ENCODE measurements at places on chromosomes 3 and 15.

DNA sequence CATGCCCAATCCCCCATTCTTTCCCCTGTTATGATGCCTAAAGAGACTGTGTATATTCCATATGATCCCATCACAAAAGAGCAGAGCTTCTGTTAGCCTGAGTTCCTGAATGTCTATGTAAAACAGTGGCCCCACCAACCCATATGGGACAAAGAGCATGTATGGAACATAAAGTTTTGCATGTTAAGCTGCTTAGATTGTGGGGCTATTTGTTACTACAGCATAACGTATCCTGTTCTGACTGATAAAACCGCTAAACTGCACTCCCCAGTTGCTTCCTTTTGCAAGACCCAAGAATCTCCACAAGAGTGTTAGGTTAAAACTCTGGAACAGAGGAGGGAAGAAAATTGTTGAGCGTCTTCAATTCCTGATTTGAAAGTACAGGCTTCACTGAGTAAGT is 154.8 kb downstream of the ALDH1A2 start:
- DNase-seq: no peak

GRCh38 chr15:89419370-89419984 is 76.9 kb downstream of the RHCG start:
- no peak for DNase-seq

DNA sequence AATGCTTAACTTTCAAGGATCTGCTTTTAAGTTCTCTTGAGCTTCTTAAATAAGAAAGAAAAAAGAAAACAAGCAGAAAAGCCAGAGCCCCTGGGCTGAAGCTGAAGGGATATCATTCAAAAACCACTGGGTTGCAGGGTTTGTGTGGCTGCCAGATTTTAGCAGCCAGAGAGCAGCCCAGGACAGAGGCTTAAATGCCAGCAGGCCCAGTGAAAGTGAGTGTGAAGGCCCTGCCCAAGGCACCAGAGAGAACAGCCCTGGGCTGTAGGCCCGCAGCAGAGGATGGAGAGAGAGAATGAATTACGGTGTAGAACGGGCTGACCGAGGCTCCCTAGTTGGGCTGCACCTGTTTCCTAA is 106.3 kb upstream of the BOC start:
- DNase-seq: no peak

DNA sequence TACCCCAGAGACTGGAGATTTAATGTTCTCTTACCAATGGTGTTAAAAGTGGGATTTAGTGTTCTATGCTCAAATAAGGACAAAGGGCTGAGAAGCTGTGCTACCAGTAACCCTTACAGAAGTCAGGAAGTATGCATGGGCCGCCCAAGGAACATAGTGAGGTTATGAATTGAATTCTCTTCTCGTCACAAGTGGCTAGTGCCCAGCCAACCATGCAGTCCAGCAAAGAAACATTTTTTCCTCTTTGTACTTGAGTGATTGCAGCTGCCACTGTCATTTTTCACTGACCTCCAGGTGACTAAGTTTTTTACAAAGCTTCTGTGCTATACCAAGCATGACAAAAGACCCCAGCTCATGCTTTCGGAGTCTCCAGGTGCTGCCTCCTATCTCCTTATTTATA is 110.6 kb upstream of the DCBLD2 start:
- DNase-seq: no peak

DNA sequence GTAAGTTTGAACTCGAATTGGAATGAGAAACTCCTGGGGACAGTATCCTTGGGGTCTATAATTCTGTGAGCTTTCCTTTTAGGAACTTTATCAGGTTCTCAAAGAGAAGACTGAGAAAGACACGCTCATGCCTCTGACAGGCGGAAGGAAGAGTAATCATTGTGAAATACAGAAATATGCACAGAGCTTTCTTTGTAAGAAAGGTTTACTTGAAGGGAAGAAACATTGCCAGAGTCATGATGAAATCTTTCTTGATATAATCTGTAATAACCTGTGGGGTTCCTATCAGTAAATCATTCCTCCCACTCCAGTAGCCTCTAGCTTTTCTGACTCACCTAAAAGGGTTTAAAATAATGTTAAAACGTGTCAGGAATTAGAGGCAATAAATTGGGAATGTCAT is 83.6 kb upstream of the CCDC39 start:
- no peak for DNase-seq

GRCh38 chr15:48384616-48385015 is 53.4 kb downstream of the DUT start:
- DNase-seq: no peak

DNA sequence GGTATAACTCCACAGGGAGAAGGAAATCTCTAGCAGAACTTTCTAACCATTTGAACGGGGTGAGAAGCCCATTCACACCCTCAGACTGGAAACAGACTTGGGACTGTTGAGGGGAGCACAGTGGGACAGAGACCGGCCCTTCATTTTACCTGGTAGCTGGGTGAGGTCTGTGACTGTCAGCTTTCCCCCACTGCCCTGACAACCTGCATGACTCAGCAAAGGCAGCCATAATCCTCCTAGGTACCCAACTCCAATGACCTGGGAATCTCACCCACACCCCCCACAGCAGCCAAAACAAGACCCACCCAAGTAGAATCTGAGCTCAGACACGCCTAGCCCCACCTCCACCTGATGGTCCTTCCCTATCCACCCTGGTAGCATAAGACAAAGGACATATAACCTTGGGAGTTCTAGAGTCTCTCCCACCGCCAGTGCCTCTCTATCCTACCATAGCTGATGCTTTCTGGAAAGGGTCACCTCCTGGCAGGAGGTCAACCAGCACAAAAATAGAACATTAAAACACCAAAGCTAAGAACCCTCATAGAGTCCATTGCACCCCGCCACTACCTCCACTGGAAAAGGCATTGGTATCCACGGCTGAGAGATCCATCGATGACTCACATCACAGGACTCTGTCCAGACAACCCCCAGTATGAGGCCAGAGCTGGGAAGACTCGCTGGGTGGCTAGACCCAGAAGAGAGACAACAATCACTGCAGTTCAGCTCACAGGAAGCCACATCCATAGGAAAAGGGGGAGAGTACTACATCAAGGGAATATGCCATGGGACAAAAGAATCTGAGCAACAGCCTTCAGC is 28.0 kb downstream of the SENP7 start:
- no peak for DNase-seq

- DNase-seq: no peak
These were observed 59.4 kb downstream of the DAPK2 start for GRCh38 chr15:63986751-63987341.

Measured in GM04504 (cell line).